ENCODE measurements at places on chromosomes 5 and 9.

- H3K27me3 ChIP-seq: peaks cover 12% of the 10 kb centered on the region
- H3K36me3 ChIP-seq: no peaks in the 10 kb centered on the region
- H3K27ac ChIP-seq: no peak overlapping the region
- no peaks in the 10 kb centered on the region for H3K4me1 ChIP-seq
- H3K4me3 ChIP-seq: no peak overlapping the region
Measured at GRCh38 chr5:181166812-181167733, 19.7 kb downstream of the OR2V2 start.

DNA sequence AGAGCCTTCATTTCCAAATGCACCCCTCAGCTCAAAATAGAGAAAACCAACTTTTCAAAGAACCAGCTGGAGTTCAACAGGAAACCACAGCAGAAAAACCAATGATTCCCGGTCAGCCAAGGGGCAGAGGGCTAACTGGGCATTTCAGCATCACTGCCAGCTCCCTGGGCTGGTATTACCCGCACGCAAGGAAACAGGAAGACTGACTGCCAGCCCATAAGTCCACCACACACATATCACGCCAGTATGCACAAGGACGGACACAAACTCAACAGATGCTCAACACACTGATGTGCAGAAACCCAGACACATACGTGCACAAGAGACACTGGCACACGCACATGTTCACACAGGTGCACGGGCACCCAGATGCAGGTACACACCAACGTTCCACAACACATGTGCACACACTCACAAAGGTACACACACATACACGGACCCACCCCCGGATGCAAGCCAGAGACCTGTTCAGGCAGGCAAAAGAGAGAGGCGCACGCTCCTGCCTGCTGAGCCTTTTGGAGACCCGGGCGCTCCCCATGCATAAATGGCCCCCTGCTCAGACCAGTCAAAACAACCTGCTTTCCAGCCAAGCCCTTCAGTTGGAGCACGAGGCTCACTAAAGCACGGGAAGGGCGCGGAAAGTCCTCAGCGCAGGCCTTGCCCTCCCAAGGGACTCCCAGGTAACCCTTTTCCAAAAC, 2.1 kb downstream of the ADAMTS2 start:
- H3K4me1 ChIP-seq: peaks cover 15% of the 10 kb centered on the region
- H3K36me3 ChIP-seq: peaks cover 3% of the 10 kb centered on the region
- no peak overlapping the region for H3K27ac ChIP-seq
- no peaks in the 10 kb centered on the region for H3K27me3 ChIP-seq
- H3K4me3 ChIP-seq: peak overlapping the region; percentile 72

GRCh38 chr9:123658792-123659191, 271.1 kb downstream of the DENND1A start:
- peaks cover 10% of the 10 kb centered on the region for H3K36me3 ChIP-seq
- DNase-seq: no peak
- no peak overlapping the region for H3K4me3 ChIP-seq
- H3K27me3 ChIP-seq: no peaks in the 10 kb centered on the region
- no peaks in the 10 kb centered on the region for H3K4me1 ChIP-seq

DNA sequence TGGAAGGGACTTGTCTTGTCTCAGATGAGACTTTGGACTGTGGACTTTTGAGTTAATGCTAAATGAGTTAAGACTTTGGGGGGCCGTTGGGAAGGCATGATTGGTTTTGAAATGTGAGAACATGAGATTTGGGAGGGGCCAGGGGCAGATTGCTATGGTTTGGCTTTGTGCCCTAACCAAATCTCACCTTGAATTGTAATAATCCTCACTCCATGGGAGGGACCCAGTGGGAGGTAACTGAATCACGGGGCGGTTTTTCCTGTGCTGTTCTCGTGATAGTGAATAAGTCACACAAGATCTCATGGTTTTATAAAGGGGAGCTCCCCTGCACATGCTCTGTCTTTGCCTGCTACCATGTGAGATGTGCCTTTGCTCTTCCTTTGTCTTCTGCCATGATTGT, 72.1 kb downstream of the RAI14 start:
- H3K4me3 ChIP-seq: no peak overlapping the region
- H3K27ac ChIP-seq: no peak overlapping the region
- peaks cover under 1% of the 10 kb centered on the region for H3K36me3 ChIP-seq
- no peaks in the 10 kb centered on the region for H3K27me3 ChIP-seq
- H3K4me1 ChIP-seq: no peaks in the 10 kb centered on the region

GRCh38 chr5:14136228-14136627, 6.9 kb upstream of the TRIO start:
- H3K4me3 ChIP-seq: no peak overlapping the region
- no peaks in the 10 kb centered on the region for H3K36me3 ChIP-seq
- DNase-seq: no peak
- no peaks in the 10 kb centered on the region for H3K4me1 ChIP-seq
- no peak overlapping the region for H3K27ac ChIP-seq

- DNase-seq: no peak
- no peaks in the 10 kb centered on the region for H3K36me3 ChIP-seq
- no peak overlapping the region for H3K4me3 ChIP-seq
- no peaks in the 10 kb centered on the region for H3K27me3 ChIP-seq
Measured at GRCh38 chr5:153456993-153457392, 33.5 kb upstream of the GRIA1 start.

- no peaks in the 10 kb centered on the region for H3K36me3 ChIP-seq
- no peak overlapping the region for H3K27ac ChIP-seq
- H3K27me3 ChIP-seq: no peaks in the 10 kb centered on the region
- no peak for DNase-seq
Measured at GRCh38 chr9:18385696-18386490, 88.1 kb upstream of the ADAMTSL1 start.

Data from ascending aorta (tissue), 2 donors.